ENCODE measurements at places on chromosomes 11 and 22.

GRCh38 chr22:16957781-16958180 is 50.2 kb downstream of the GAB4 start:
- DNase-seq = no peak

- peak; percentile 11 for DNase-seq
Observed at GRCh38 chr11:17864478-17864941, 129.9 kb downstream of the KCNC1 start.

GRCh38 chr11:59602432-59602831 is 13.1 kb downstream of the OSBP start:
- DNase-seq = no peak

- no peak for DNase-seq
Observed at GRCh38 chr11:58024601-58025091, 965 bp downstream of the OR9Q1 start.

DNA sequence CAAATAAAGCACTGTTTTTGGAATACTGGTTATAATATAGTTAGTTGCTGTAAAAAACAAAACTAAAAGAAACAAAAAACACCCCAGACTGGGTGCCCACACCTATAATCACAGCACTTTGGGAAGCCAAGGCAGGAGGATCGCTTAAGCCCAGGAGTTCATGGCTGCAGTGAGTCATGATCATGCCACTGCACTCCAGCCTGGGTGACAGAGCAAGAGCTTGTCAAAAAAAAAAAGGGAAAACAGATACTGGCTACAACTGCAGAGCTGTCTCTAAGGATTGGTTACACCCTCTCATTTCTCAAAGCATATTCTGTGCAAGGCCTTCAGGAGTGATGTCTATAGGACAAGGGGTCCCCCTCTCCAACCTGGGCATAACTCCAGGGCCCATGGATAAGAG is 14.6 kb upstream of the STK33 start:
- no peak for DNase-seq

DNA sequence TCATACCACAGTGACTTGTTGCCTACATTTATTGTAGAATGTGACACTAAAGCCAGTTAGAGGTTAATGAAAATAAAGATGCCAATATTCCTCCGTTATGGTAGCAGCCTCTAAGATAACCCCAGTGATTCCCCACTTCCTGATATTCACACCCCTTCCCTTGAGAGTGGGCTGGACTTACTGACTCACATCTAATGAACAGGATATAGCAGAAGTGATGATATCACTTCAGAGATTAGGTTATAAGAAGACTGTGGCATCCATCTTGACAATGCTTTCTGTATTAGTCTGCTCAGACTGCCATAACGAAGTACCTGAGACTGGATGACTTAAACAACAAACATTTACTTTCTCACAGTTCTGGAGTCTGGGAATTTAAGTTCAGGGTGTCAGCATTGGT is 149.6 kb upstream of the MTNR1B start:
- no peak for DNase-seq

DNA sequence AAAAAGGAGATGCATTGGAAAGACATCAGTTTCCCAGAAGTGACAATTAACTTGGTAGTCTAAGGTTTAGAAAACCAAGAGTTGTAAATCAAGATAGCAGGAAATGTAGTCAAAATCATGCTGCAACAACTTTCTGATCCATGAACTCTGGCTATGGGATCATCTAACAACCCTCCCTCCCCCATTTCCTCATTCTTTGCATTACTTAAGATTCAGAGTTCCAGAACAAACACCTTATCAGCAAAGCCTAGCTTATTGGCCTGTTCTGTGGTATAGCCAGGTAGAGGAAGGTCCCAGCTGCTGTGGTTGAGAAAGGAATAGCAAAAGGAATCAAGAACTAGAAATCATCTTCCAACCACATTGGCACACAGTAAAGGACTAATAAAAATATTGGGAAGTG is 651.1 kb downstream of the METTL15 start:
- no peak for DNase-seq

All from stimulated activated CD4-positive, alpha-beta T cell treated with anti-CD3 and anti-CD28 coated beads, Interleukin-15, amount 100 ng/mL, for 24 hours (primary cell).